ENCODE measurements at places on chromosomes 16 and 17. TPM values are rescaled to one million over a fixed set of nuclear protein-coding genes. Genes with fewer than 3 reads are reported as not detected.

PRM3 gene
- total RNA-seq = not detected

QPRT gene
- total RNA-seq = under 0.01 TPM

ENPP7 gene
- total RNA-seq = not detected

RGS11 gene
- total RNA-seq = 0.14 TPM

TRAF4 gene
- 59.9 TPM for total RNA-seq

SLC5A11 gene
- total RNA-seq = not detected

GRAPL gene
- total RNA-seq = not detected

ADAD2 gene
- not detected for total RNA-seq

CCL1 gene
- total RNA-seq = not detected

TMEM238L gene
- not detected for total RNA-seq

BCL6B gene
- not detected for total RNA-seq

KRT16 gene
- total RNA-seq = 3,653 TPM

OR1A1 gene
- total RNA-seq = not detected

GINS3 gene
- 3.6 TPM for total RNA-seq

All from nasal cavity respiratory epithelium epithelial cell of viscerocranial mucosa (primary cell).